Cerebellar nuclear complex (tissue), 1 donor: ENCODE measurements at places on chromosomes 5 and 9.

- DNase-seq, result no peak
Observed at GRCh38 chr9:136401173-136401922, 1.4 kb upstream of the SNAPC4 start.

DNA sequence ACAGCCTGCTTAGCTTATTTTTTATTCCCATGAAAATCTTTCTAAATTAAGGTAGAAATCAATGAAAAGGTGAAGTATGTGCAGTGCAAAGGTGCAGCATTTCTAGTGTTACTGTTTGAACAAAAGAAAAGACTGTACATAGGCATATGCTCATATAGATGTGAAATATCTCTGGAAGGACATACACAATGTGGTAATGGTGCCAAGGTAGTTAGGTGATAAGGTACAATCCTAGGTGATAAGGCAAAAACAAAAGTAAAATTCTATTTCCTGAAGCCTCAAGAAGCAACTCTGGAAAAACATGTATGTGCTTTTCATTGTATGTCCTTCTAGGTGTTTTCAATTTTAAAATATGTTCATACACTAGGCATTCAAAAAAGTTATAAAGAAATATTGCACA, 139.4 kb upstream of the PTGER4 start:
- no peak for DNase-seq

GRCh38 chr9:109251080-109251775, 69.6 kb downstream of the EPB41L4B start:
- no peak for DNase-seq

GRCh38 chr9:2872250-2872930, 28.5 kb upstream of the PUM3 start:
- no peak for DNase-seq

DNA sequence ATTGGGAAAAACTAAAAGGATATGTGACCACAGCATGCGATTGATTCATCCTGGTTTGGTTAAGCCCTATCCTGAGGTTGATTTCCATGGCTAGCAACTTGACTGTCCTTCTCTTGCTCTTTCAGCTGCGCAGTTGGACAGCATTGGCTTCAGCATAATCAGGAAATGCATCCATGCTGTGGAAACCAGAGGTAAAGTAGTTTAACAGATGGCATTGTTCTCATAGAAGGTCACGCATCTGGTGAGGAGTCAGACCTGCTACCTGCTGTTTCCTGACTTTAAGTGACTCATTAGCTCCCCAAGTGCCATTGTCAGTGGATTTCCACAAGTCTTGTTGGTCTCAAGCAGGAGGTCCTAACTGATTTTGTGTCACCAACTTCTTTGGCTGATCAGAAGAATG, 266.9 kb downstream of the ARHGAP26 start:
- no peak for DNase-seq

- DNase-seq, result no peak
Observed at GRCh38 chr9:22382331-22382730, 64.3 kb upstream of the DMRTA1 start.

- DNase-seq, result no peak
Observed at GRCh38 chr5:3593771-3594509, 1.7 kb upstream of the IRX1 start.

DNA sequence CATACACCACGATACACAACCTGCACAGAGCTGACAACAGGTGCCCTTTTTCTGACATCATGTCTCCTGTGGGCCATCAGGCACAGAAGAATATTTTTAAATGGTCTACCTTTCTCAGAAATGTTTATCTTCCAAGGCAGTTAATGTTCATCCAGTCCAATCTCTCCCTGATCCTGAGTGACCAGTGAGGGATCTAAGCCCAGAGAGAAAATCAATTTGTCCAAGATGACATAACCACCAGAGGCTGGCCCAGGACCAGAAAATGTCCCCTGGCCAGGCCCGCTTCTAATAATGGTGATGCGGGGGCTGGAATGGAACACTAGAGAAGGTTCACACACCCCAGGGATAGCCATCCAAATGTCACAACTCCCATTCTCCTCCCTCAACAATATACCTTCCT, 357.9 kb upstream of the KIF2A start:
- no peak for DNase-seq

DNA sequence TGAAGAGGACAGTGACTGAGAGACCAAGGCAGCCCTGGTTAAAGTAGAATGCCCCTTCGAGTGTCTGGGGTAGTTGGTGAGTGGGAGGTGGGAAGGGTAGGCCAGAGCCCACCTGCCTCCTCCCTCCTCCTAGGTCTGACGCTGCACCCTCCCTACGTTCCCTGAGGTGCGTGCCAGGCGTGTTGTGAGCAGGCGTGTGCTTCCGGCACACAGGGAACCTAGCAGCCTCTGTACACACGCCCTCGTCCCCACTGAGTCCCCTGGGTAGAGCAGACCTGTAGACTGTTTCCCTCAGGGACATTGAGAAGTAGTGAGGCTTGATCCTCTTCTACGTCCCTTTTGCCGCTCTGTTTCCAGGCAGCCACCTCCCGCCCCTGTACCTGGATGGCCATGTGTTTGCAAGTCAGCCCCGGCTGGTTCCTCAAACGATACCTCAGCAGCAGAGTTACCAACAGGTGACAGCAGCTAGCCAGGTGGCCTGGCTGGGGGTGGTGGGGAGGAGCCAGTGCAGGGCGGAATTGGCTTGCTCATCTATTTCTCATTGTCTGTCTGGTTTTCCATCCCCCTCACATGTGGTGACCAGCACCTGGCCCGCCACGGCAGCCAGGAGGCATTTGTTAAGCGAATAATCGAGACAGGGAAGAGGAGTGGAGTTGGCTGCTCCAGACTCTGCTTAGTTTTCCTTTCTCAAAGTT, 16.8 kb upstream of the POMT1 start:
- no peak for DNase-seq

DNA sequence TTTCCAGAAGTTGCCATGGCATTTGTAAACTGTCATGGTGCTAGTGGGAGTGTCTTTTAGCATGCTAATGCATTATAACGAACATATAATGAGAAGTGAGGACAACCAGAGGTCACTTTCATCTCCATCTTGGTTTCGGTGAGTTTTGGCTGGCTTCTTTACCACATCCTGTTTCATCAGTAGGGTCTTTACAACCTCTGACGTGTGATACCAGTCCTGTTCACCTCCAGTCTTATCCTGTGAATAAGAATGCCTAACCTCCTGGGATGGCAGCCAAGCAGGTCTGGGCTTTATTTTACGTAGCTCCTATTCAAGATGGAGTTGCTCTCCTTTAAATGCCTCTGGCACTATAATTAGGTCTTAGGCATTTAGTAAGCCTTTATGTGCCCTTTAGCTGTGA, 20.4 kb upstream of the RFK start:
- no peak for DNase-seq

GRCh38 chr9:105066275-105066865, 138.4 kb upstream of the ABCA1 start:
- DNase-seq, result no peak

DNA sequence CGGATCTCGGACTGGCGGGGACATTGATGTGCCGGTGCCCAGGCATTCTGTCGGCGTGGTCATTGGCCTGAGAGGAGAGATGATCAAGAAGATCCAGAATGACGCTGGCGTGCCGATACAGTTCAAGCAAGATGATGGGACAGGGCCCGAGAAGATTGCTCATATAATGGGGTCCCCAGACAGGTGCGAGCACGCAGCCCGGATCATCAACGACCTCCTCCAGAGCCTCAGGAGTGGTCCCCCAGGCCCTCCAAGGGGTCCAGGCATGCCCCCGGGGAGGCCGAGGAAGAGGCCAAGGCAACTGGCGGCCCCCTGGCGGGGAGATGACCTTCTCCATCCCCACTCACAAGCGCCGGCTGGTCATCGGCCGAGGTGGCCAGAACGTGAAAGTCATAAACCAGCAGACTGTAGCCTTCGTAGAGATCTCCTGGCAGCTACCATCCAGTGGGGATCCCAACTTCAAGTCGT, 106.5 kb upstream of the MTAP start:
- DNase-seq, result no peak

GRCh38 chr5:115623658-115624057, 2.2 kb downstream of the TMED7 start:
- no peak for DNase-seq

DNA sequence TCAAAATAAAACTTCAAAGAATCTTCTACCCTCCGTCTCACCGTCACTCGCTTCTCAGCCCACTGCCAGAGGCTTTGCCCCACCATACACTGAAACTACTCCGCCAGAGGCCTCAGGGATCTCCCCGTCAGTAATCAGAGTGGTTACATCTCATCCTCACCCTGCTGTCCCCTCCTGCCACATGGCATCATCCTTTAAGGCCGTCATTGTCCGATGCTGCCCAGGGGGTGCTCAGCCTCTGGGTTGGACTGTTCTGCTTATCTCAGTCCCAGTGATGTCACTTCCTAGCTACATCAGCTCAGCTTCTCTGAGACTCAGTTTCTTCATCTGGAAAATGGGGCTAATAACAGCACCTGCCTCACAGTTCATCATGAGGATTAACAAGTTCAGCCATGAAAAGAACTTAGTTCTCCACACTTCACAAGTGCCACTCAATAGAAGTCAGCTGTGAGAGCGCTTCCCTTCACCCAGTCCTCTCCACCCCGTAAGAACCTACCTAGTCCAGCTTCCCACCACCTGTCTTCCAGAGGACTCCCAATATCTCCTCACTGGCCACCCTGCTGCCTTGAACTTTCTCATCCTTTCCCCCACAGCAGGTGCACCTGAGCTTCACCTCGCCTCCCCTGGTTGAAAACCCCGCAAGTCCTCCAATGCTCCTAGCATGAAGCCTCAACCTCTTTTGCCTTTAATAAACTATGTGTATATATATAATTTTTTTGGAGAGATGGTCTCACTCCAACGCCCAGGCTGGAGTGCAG, 2.8 kb upstream of the IL3 start:
- DNase-seq, result no peak
